ENCODE measurements at places on chromosomes 3 and 15. TPM values are rescaled to one million over a fixed set of nuclear protein-coding genes. Genes with fewer than 3 reads are reported as not detected.

The POLG gene
- 26.6 TPM for polyA plus RNA-seq

- no peak for DNase-seq
- H3K36me3 ChIP-seq, result no peaks in the 10 kb centered on the region
- 0 out of 3 replicates have a peak, but pooled peaks cover 4% of the 10 kb centered on the region for H3K27me3 ChIP-seq
- no peaks in the 10 kb centered on the region for H3K4me1 ChIP-seq
- H3K4me3 ChIP-seq, result no peak overlapping the region
Measured at GRCh38 chr3:140277886-140278285, 342.9 kb downstream of the CLSTN2 start.

The TAGLN3 gene
- 0.51 TPM for polyA plus RNA-seq

The KCTD6 gene
- polyA plus RNA-seq, result 13.4 TPM

DNA sequence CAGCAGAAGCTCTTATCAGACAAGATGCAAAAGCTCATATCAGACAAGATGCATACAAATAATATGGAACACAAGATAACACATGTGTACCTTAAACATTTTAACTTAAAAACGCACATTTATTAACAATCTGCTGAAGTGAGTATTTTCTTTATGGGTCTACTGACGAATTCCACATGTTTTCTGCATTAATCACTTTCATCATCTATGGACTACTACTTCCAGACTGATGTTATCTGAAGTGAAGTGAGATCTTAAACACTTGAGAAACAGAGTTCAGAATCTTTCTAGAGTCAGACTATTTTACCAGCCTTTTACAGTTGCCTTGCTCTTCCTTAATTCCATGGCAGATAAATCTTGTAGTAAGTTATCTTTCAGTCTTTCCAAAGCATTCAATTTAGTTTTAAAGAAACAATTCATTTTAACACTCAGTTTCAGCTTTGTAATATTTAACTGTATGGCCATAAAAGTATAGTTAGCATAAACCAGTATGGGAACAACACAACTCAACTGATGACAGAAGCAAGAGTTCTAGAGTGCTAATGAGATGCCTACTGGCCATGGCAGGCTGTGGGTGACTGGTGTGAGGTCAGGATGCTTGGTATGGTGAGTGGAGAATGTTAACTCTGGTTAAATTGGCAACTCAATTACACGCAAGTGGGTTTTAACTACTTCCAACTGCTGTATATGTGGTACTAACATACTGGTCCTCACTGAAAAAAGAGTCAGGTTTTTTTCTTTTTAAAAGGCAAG, 9.8 kb downstream of the CMTM6 start:
- DNase-seq, result no peak
- no peak overlapping the region for H3K4me3 ChIP-seq
- H3K27me3 ChIP-seq, result no peaks in the 10 kb centered on the region
- H3K36me3 ChIP-seq, result no peaks in the 10 kb centered on the region
- no peak overlapping the region for H3K27ac ChIP-seq

The CLRN1 gene
- polyA plus RNA-seq, result not detected

GRCh38 chr3:100769693-100770092, 60.4 kb downstream of the TFG start:
- H3K27ac ChIP-seq, result no peak overlapping the region
- H3K36me3 ChIP-seq, result no peaks in the 10 kb centered on the region
- DNase-seq, result no peak
- H3K27me3 ChIP-seq, result no peaks in the 10 kb centered on the region
- no peak overlapping the region for H3K4me3 ChIP-seq
- H3K4me1 ChIP-seq, result no peaks in the 10 kb centered on the region

DNA sequence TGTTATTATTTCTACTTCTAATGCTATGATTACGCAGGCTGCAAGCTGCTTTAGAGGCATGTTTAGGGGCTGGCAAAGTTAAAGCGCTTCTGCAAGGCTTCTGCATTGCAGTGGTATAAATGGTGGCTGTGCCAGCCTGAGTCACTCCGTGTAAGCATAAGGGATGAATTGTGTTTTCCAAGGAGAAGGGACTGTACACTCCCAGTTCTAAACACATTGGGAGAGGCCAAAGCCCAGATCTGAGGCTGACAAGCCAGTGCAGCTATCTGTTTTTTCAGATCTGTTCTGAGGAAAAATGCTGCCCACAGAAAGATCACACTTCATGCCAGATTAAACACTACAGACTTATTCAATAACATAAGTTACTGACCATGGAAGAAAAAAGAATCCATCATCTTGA, 83.8 kb downstream of the PRICKLE2 start:
- H3K36me3 ChIP-seq, result no peaks in the 10 kb centered on the region
- no peaks in the 10 kb centered on the region for H3K27me3 ChIP-seq
- H3K4me1 ChIP-seq, result no peaks in the 10 kb centered on the region
- no peak overlapping the region for H3K27ac ChIP-seq

GRCh38 chr3:74000725-74001124, 376.0 kb upstream of the PDZRN3 start:
- H3K4me1 ChIP-seq, result no peaks in the 10 kb centered on the region
- DNase-seq, result no peak
- no peaks in the 10 kb centered on the region for H3K27me3 ChIP-seq
- no peak overlapping the region for H3K27ac ChIP-seq
- H3K4me3 ChIP-seq, result no peak overlapping the region

GRCh38 chr3:83096-83495, 113.5 kb upstream of the CHL1 start:
- DNase-seq, result no peak
- no peaks in the 10 kb centered on the region for H3K27me3 ChIP-seq
- no peak overlapping the region for H3K4me3 ChIP-seq
- no peak overlapping the region for H3K27ac ChIP-seq
- H3K4me1 ChIP-seq, result no peaks in the 10 kb centered on the region

- H3K36me3 ChIP-seq, result no peaks in the 10 kb centered on the region
- H3K4me1 ChIP-seq, result 0 out of 2 replicates have a peak, but pooled peaks cover 7% of the 10 kb centered on the region
- H3K27ac ChIP-seq, result no peak overlapping the region
- peaks cover 4% of the 10 kb centered on the region for H3K27me3 ChIP-seq
- H3K4me3 ChIP-seq, result no peak overlapping the region
- no peak for DNase-seq
Measured at GRCh38 chr3:184765730-184766074, 46.3 kb upstream of the VPS8 start.

- no peak for DNase-seq
- no peak overlapping the region for H3K4me3 ChIP-seq
- H3K4me1 ChIP-seq, result no peaks in the 10 kb centered on the region
- no peaks in the 10 kb centered on the region for H3K27me3 ChIP-seq
Measured at GRCh38 chr3:34388830-34389229, 590.4 kb downstream of the PDCD6IP start.

DNA sequence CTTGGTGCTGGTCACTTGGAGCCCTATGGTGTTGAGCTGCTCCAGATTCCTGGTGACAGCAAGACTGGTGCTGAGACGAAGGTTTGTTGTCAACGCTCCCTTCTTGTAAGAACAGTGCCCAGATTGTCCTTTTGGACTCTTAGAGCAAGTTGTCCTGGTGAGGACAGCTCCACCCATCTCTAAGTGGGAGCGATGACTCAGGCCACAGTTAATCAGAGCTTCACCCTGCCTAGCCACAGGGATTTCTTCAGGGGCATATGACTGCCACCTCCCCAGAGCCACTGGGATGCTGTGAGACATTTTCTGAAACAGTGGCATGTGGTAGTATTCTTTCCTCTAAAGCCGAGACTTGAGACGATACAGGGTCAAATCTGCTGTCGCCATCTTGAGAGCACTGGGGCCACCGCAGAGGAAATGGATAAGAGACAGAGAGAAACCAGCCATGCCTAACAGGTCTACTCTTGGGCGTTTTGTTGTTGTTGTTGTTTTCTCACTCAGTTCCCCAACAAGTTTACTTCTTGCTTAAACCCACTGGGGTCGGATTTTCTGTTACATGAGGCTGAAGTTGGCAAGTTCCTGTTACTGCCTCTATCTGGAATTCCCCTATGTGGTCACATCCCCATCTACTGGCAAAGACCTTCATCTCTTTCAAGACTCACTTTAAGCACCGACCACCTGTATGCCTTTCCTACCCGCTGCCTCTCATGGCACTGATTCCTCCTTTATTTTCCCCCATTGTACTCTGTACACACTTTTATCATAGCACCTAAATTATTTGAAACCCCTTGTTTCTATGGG, 16.0 kb upstream of the PCOLCE2 start:
- H3K36me3 ChIP-seq, result no peaks in the 10 kb centered on the region
- no peak overlapping the region for H3K27ac ChIP-seq
- peak; percentile 15 for DNase-seq
- no peak overlapping the region for H3K4me3 ChIP-seq

GRCh38 chr3:38214560-38214959, 49.2 kb downstream of the OXSR1 start:
- H3K36me3 ChIP-seq, result peaks cover 1% of the 10 kb centered on the region
- no peaks in the 10 kb centered on the region for H3K27me3 ChIP-seq
- no peak overlapping the region for H3K4me3 ChIP-seq
- H3K4me1 ChIP-seq, result no peaks in the 10 kb centered on the region
- no peak overlapping the region for H3K27ac ChIP-seq

The CCDC54 gene
- polyA plus RNA-seq, result not detected

DNA sequence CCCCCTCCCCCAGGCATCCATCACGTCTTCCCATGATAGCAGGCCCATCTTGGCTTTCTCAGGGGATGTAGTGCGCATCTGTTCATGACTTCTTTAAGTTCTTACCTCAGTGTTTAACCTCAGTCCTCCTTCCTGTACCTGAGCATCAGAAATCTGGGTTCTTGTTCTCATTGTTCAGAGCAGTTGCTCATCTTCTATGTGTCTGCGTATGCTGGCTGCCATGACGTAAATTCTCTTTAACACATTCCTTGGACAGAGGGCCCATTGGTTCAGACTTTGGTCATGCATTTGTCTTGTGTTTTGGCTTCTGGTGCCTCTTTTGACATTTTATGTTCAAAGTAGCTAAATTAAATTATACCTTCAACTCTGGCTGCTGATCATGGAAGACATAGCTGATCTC, 227.3 kb downstream of the CACNA2D3 start:
- no peaks in the 10 kb centered on the region for H3K4me1 ChIP-seq
- no peak overlapping the region for H3K4me3 ChIP-seq
- H3K36me3 ChIP-seq, result no peaks in the 10 kb centered on the region
- no peak for DNase-seq

The SLC38A3 gene
- 247 TPM for polyA plus RNA-seq

- H3K4me3 ChIP-seq, result no peak overlapping the region
- H3K36me3 ChIP-seq, result no peaks in the 10 kb centered on the region
Measured at GRCh38 chr3:193693774-193694173, 100.8 kb downstream of the OPA1 start.

The NR2E3 gene
- polyA plus RNA-seq, result not detected

DNA sequence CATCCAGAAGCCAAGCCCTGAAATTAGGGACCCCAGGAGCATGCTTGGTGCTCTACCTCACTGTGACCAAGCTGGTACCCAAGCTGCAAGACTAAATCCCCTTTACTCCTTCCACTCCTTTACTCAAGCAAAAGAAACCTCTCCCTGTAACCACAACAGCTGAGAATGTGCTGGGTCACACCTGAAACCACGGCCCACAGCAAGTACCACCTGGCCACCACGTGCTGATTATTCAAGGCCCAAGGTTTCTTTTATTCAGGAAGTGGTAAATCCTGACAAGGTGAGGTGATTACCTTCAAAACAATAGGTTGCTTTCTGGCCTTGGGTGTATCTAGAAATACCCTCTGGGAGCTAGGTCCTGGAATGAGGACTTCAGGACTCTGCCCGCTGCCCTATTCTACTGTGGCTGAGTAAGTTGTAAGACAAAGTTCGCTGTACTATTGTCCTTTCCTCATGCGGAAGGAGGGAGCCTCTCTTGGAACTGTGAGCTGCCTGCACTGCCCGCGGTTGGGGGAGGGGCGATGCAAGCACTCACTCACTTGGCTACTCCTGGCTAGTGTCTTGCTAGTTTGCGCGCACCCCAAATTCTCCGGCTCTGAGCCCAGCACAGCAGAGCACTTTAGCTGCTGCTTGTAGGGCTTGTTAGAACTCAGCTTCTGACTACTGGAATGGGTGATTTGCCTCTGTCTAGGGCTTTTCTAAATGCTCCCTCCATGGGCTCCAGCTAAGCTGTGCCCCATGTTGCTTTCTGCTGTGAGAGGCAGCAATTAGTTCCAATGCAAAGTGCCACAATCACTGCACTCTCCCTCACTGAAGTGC, 487.1 kb upstream of the CNTN3 start:
- no peaks in the 10 kb centered on the region for H3K27me3 ChIP-seq
- no peaks in the 10 kb centered on the region for H3K36me3 ChIP-seq
- no peaks in the 10 kb centered on the region for H3K4me1 ChIP-seq
- no peak for DNase-seq

The LRRC3B gene
- polyA plus RNA-seq, result not detected
